ENCODE measurements at places on chromosomes 1 and 21.

DNA sequence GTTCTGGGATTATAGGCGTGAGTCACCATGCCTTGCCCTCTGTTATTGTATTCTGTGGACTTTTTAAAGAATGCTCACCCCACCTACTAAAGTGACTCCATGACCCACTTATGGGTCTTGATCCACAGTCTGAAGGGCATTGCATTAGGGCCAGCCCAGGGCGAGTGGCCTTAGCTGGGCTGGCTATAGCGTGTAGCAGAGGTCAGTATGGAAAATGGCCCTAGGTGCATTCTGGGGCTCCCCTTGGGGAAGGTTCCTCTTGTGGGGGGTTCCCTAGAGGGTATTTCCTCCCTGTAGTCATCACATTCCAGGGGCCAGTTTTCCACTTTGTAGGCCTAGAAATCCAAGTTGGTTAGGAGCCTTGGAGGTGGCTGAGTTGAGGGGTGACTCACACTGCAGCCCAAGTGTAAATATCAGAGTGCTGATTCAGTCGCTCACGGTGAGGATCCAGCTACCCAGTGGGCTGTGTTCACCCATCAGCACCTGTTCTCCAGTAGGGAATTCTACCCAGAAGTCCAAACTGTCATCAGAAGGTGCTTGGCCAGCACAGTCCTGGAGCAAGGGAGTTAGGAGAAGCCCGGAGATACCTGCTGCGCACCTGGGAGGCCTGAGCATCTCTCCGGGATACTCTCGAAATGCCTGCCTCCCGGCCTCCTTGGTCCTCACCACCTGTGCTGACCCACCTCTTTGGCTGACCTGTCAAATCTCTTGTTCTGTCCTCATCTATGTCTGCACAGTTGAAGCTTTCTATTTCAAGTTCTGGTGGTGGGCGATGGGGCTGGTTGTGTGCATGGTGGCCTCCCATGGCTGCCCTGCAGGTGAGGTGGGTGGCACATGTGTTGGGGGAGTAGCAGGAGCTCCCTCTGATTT lies 52.2 kb downstream of the NENF start:
- no peak for DNase-seq

- no peak for DNase-seq
Observed at GRCh38 chr1:10730985-10731384, 65.5 kb downstream of the CASZ1 start.

DNA sequence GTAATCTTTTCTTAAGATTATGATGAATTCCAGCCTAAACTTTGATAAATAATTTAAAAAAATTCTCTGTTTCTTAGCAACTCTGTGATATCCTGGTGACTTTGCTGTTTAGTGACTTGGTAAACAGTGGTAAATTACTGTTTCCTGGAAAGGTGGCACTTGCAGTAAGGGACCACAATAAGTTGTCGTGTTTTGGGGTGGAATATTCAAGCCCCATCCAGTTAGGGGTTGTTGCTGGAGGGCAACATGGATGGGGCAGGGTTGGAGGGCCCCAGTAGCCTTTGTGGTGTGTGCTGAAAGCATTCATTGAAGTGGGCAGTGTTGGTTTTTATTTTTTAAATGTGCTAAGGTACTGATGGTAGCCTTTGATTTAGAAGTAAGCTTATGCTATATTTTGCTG lies 30.3 kb downstream of the PRDM2 start:
- DNase-seq = no peak

DNA sequence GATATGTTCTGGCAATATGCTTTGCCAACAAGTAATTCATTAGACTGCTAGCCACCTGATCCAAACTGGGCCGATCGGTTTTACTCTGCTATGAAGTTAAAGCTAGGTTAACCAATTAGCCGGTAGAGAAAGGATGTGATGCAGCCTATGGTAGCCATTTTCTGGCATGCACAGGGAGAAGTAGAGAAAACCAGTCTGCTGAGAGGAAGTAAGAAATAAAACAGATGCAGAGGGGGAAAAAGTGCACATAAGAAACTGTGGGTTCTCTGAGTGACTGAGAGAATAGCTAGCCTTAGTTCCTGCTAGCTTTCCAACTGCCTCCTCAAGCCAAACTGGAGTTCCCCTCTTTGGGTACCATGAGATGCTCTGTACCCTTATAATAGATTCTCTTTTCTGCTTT lies 52.8 kb downstream of the ARID4B start:
- peak; percentile 45 for DNase-seq

DNA sequence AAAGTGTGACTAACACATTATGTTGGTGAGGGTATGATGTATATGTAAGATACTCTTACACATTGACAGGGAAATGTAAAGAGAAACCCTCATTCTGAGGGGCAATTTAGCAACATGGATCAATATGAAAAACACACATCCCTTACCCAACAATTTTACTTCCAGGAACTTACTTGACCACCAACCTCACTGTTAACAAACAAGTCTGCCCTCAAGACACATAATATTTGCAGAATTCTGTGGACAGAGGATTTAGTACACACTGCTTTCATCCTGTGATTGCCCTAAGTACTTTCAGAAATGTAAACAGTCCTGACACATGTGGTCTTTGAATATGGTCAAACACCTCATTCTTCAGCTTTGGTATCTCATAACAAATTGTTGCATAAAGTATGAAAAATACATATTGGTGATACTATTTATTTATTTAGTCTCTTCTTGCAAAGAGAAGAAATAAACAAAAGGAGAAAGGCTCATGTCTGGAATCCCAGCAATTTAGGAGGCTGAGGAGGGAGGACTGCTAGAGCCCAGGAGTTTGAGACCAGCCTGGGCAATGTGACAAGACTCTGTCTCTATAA lies 6.9 kb downstream of the USP48 start:
- DNase-seq = no peak

DNA sequence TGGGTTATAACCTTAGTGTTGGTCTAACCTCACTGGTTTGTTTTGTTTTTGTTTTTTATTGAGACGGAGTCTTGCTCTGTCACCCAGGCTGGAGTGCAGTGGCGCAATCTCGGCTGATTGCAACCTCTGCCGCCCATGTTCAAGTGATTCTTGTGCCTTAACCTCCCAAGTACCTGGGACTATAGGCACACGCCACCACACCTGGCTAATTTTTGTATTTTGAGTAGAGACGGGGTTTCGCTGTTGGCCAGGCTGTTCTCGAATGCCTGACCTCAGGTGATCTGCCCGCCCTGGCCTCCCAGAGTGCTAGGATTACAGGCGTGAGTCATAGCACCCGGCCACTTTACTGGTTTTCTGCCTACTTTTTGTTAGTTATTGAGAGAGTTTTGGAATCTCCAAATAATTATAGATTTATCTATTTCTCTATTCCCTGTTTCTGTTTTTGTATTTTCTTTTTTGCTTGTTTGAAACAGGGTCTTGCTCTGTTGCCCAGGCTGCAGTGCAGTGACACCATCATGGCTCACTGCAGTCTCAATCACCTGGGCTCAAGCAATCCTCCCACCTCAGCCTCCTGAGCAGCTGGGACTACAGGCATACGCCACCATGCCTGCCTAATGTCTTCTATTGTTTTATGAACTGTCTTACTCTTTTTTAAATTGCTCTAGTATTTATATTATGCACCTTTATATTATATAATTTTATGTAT lies 21.4 kb downstream of the SMG7 start:
- no peak for DNase-seq

DNA sequence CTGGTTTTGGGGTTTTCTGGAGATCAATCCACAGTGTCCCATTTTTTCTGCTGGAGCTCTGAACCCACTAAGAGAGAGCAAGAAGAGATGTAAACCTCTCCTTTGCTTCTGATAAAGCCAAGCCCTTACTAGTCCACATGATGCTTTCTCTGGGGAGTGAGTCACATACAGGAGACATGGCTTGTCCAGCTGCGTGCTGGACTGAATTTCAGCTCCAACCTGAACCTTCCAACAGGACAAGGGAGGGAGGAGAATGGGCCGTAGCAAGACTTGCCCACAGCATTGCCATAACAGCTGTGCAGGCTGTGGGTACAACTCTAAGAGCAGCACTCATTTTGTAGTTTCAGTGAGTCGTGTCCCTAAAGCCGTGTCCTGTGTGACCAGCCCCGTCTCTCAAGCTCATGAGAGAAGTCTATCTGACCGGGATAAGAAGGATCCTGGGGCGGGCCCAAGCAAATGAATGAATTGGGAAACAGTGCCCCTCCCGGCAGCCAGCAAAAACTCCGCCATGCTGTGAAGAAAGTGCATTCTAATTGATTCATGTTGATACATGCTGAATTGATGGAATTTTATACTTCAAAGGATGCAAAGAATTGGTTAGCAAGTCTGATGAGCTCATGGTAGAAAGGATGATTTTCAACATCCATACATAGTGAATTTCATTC lies 195.2 kb downstream of the GABPA start:
- no peak for DNase-seq

DNA sequence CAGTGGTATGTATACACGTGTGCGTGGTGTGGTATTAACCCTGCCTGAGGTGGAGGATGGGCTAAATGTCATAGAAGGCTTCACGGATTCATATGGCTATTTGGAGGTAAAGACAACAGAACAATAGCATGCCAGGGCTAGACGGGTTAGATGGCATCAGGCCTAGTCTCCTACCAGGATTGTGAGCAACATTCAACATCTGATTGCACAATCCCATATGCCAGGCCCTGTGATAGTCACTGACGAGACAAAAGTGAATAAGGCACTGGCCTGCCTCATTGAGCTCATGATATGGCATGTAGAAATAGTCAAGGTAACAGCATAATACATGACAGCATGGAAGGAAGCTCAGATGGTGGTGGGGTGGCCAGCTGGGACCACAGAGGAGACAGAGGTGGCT lies 167.1 kb upstream of the BEND5 start:
- no peak for DNase-seq

GRCh38 chr1:39110882-39111281 lies 84.7 kb downstream of the NDUFS5 start:
- no peak for DNase-seq

- DNase-seq = no peak
Observed at GRCh38 chr1:230016159-230016558, 50.9 kb upstream of the GALNT2 start.

DNA sequence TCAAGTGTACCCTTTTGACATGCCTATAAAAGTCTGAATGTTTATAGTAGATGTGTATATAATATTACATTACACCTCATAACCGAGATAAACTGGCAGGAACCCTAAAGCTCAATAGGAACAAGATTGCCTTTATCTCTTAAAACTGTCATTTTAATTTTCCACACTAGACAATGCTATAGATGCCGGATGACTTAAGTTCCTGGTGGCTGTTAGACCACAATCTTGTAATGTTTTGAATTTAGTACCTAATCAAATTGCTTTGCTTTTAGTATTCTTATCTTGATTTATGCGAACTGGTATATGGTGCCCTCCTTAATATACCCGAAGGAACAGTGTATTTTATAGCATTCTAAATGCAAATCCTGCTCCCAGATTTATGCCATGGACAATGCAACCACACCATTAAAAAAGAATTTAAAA lies 1397.0 kb upstream of the ADGRL4 start:
- DNase-seq = no peak

DNA sequence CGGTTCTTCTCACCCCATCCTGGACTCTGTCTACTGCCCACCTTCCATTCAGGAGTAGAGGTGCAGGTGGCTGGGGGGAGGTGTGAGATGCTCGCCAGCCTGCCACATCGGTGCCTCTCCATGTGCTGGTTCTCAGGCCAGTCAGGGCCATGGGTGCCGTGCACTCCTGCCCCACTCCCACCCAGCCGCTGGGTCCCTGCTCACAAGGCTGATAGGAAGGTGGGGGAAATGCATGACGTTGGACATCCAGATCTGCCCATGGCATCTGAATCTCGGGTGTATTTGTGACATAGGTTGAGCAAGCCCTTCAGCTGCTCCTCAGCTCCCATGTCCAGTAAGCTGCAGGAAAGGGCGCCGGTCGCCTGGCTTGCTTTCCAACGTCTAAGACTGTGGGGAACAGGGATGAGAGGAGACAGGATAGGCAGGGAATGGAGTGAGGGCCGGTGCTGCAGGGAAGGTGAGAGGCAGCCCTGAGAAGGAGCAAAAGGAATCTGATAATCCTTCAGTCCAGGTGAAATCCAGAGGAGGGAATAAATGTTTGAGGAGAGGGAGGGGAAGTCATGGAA lies 11.8 kb downstream of the S100A7A start:
- no peak for DNase-seq

GRCh38 chr21:34074283-34075090 lies 1.1 kb downstream of the MRPS6 start:
- no peak for DNase-seq

GRCh38 chr1:68173936-68174737 lies 58.2 kb downstream of the WLS start:
- DNase-seq = no peak

- no peak for DNase-seq
Observed at GRCh38 chr1:67804710-67805109, 28.6 kb downstream of the GNG12 start.

DNA sequence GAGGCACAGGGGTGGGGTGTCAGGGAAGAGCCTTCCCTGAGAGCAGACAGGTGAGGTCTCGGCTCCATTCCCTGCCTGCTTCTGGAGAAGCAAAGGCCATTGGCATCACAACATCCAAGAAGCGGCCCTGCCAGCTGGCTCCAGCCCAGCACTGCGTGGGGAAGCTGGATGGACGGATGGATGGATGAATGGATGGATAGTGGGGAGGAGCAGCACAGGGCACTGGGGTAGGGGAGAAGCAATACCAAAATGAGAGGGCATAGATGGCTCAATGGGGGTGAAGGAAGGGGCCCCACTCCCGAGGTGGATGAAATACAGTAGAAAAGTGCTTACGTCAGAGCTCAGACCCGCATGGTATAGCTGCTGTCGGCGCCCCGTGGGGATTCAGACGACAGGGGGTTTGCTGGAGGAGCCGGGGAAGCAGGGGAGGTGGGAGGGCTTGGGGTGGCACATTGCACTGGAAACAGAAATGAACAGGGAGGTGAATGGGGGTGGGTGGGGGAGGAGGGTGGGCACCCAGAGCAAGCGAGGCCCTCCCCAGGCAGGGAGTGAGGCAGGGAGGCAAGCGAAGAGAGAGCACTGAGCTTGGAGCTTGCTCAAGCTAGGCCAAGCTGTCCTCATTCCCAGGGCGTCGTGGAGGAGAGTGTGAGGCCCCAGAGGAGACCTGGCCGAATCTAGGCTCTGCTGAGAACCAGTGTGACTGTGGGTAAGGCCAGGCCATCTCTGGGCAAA lies 9.5 kb upstream of the GOLT1A start:
- no peak for DNase-seq

DNA sequence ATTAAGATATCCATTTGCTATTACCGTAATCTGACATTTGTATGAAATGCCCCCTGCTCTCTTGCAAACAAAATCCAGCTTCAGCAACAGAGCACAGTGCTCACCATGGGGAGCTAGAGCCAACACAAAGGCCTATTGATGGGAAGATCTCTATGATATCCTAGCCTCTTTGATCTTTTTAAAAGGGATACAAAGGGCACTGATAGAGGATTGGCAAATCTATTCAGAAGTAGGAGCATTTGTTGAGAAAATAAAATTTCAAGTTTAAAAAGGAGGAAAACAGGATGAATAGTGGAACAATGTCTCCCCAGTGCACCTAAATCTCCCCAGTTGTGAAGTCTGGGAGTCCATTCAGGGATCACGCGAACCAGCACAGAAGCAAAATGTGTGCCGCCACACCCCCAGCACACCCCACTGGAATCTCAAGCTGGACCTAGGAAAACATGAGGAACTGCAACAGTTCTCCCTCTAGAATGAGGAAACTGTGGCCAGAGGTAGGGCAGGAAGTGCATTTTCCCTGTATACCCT lies 32.2 kb downstream of the MRAP start:
- DNase-seq = no peak
